ENCODE measurements at places on chromosomes 3 and 15.

DNA sequence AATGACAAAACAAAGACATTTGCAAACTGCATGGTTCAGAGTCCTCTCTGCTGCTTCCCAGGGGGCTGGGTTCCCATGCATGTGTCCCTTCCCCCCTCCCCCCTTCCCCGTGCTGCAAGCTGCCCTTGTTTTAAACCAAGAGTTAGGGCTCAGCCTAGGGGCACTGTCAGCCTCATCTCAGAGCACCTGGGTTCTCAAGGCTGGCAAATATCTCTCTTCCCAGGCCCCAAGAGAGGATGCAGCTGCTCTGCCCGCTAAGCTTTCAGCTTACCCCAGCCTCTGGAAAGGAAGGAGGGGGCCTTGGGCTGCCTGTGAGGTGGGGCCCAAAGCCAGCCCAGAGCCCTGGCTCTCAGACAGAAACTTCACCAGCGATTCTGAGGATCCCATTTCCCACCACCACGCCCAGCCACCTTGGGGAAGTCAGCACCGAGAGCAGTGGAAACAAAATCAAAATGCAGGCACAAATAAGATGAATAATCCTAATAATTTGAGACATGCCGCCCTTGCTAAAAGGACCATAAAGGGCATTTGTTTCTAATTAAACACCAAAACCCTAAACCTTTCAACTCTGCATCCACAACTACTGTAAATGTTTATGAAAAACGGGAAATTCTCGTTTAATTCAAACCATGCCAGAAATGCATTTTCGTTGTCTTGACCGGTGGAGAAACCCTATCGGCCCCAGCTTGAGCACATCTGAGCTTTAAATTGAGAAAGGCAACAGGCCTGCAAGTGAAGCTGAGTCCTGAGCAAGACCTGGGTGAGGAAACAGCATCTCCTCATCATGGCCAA lies 67.7 kb upstream of the WNT5A start:
- DNase-seq, result no peak

- no peak for DNase-seq
Measured at GRCh38 chr3:106397006-106397405, 528.2 kb upstream of the CBLB start.

GRCh38 chr15:74529921-74530320 lies 11.1 kb upstream of the ARID3B start:
- DNase-seq, result no peak

DNA sequence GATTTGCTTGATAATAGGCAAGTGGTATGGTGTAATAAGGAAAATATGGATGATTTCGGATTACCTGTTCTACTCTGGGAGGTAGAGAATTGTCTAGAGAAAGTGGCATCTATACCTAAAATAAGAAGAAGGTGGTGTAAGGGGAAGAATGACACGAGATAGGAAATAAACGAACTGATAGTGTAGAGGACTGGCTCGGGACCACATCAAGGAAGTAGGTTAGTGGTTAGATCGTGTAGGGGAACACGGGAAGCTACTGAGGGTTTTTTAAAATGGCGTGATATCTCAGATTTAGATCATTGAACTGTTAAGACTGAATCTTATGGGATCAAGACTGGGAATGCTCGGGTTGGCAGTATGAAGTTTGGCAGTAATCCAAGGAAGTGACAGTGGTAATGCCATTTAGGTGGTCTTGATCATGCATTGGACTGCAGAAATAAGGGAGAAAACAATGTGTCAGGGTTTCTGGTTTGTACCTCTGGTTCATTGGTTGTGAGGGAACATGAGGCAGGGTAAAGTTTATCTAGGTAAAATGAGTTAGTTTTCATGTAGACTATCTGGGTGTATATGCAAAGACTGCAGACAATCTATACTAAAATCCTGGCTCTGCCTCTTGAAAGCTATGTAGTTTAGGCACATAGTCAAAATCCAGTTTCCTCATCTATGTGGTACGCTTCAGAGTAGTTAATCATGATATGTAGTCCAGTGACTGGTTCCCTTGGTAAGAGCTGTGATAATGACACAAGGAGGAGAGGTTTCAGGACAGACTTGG lies 7.4 kb downstream of the RPL14 start:
- peak; percentile 58 for DNase-seq

DNA sequence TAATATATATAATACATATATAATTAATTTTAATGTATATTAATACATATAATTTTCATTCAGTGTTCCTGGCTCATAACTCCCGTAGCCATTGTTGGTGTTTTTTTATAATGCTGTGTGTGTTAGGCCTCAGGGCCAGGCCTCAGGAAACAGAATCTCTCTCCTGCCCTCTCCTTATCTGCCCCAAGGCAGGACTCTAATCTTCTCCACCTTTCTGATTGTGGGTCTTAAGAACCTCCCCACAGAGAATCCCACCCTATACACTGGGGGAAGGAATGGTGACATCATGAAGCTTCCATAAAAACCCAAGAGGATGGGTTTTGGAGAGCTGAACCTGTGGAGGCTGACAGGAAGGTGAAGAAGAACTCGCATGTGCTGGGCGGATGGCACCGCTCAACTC lies 4.0 kb upstream of the FMN1 start:
- no peak for DNase-seq

GRCh38 chr3:184688251-184688881 lies 23.5 kb downstream of the MAGEF1 start:
- DNase-seq, result no peak

DNA sequence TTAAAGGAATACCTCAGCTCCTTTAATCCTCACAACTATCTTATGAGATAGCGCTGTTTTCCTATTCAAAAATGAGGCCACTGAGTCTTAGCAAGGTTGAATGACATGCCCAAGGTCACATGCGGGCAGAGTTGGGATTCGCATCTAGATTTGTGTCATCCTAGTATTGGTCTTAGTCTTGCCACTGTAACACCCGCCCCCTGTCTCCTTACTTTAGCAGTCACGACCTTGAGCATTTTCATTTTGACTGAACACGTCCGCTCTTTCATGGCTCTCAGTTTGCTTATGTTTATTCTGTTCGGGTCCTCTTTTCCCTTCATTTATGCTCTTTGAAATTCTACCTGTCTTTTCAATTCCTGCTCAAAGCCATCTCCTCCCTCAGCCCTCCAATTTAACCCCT lies 112.5 kb upstream of the CADPS start:
- no peak for DNase-seq

GRCh38 chr3:39317571-39318169 lies 11.8 kb upstream of the CCR8 start:
- DNase-seq, result no peak

DNA sequence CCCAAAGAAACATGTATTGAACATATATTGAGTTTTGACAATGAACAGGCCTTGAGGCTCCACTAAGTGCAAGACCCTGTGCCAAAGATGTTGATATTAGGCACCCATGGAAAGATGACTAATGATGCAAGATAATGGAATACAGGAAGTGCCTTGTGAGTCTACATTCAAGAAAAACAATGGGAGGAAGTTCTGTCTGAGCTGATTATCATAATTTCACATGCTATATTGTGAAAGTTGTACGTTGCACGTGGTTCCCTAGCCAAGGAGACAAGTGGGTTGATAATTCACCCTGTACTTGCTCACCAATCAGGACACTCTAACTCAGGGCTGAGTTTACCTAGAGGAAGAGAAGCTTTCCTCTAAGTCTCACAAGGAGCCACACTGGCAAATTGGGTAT lies 186.9 kb upstream of the STAC start:
- DNase-seq, result no peak

DNA sequence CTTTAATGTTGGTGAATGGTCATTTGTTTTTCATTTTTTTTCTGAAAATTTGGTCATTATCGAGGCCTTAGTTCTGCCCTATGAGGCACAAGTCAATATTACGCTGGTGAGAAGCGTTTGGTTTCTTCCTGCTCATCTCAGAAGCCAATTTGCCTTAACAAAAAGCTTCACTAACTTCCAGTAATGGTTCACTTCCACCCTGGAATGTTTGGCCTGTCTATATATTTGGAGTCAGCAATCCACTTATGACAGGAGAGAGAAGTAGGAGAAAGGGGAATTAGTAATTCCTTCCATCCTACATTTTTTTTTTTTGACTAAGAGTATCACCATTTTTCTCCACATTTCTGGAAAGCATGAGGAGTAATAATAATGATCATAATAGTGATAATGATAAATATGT lies 124.4 kb downstream of the DIPK2A start:
- DNase-seq, result no peak

DNA sequence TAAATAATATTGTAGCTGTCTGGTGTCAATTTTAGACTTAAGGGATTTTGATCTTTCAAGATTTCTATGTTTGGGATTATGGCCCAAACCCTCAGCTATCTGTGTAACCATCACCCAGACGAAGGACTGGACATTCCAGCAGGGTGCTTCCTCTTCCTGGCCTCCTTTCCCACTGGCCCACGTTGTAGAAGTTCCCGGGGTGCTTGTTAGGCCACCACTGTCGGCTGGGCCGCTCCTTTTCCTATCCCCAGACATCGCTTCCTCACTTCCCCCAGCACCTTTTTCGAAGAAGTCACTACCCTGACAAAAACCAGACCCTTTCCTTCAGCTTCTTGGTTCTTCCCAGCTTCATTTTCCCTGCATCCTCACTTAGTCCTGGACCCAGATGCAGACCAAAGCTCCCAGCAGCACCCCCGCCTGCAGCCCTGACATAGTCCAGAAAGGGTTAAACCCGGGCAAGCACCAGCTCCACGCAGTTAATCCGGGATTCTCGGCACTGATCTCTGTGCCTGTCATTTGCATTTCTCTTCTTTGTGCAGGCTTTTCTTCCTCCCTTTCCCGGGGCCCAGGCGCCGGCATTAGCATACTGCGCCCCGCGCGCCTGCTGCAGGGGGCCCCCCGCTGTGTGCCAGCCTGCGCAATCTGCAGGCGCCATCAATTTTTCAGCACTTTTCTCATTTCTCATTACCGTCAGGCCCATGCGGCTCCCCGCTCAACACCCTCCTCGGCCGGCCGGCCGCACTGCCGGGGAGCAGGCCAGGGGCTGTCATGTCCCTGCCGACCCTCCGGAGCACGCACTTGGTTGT lies 90.6 kb downstream of the ZNF621 start:
- DNase-seq, result no peak

DNA sequence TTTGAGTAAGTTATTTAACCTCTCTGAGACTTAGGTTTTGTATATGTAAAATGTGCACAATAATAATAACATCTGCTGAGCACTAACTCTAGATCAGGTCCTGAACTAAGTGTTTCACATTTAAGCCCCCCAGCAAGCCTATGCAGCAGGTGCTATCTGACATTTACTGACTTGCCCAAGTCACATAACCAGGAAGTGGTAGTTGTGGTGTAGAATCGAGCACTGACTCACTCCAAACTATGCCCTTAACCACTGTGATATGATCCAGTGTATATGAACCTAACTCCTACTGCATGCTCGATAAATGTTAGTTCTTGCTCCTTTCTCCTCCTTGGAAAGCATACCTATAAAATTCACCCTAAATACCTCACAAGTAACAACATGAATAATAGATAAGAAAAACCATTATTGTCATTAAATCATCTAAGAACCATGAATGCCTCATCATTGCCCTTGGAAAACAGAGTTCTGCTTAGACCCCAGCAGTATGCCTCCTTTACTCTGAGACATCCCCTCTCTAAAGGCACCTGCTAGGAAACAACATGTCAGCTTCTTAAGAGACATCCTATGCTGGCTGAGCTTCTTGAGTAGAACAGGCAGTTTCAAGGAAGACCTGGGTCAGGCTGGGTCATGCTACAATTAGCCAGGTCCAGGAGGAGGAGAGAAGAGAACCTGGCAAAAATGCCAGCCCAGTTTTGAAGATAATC lies 3.0 kb upstream of the SHC4 start:
- DNase-seq, result peak; percentile 51

DNA sequence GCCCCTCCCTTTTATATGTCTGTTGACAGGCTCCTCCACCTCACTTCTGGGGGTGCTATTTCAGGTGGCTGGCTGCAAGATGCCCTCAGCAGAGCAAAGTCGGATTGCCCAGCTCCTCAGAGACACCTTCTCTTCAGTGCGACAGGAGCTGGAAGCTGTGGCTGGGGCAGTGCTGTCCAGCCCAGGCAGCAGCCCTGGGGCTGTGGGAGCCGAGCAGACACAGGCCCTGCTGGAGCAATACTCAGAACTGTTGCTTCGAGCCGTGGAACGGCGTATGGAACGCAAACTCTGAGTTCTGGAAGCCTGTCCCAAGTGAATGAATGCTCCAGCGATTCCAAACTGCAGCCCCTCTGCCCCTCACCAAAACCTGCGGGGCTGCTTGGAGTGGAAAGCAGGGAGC lies 2.7 kb upstream of the JMJD7 start:
- DNase-seq, result no peak

- DNase-seq, result no peak
Measured at GRCh38 chr3:57735405-57735804, 20.7 kb upstream of the SLMAP start.

- no peak for DNase-seq
Measured at GRCh38 chr15:62977952-62978811, 64.4 kb upstream of the TPM1 start.

GRCh38 chr3:169152319-169152718 lies 511.2 kb downstream of the MECOM start:
- DNase-seq, result no peak

DNA sequence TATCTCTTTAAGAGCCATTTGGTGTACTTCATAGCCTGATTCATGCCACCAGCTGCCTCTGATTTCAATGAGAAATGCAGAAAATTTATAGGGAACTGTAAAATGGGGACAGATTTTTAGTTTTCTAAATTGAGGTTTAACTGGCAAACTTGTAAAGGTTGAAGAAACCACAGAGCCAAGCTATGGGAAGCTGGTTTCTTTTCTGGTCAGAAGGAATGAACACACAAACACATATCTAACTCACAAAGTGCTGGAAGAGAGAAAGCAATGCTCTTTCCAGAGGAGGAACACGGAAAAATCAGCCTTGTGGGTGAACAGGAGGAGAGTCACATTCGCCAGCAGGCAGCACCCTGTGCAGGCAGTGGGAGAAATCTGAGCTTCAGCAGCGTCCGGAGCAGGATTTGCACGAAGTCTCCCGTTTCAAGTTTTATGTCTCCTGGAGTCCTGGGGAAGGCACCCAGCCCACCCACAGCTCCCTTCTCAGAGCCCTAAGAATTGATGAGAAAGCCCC lies 481 bp downstream of the MASP1 start:
- no peak for DNase-seq

GRCh38 chr3:46573701-46574100 lies 7.6 kb upstream of the LRRC2 start:
- no peak for DNase-seq

- DNase-seq, result no peak
Measured at GRCh38 chr3:177446165-177446601, 248.9 kb upstream of the TBL1XR1 start.

GRCh38 chr15:53133255-53133850 lies 343.2 kb upstream of the ONECUT1 start:
- no peak for DNase-seq

GRCh38 chr3:155317211-155317610 lies 23.7 kb upstream of the STRIT1 start:
- no peak for DNase-seq

DNA sequence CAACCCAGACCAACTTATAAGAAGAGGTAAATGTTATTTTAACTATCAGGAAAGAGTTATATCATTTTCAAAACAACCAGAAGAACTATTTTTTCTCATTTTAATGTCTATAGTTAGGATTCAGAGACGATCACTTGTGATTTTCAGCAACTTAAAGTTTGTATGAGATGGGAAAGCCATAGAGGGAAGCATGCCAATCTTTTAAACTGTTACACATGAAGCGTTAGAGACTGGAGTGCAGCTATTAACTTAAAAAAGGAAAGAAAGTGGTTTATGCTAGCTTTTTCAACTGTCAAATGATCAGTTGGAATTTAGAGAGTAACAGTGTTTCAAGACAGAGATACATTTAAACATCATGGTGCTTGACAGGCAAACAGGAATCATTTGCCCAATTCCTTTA lies 91.7 kb upstream of the LPP start:
- DNase-seq, result no peak

GRCh38 chr3:101124125-101124524 lies 130.9 kb upstream of the ABI3BP start:
- no peak for DNase-seq

- DNase-seq, result no peak
Measured at GRCh38 chr3:132987396-132987795, 50.8 kb upstream of the TMEM108 start.

Measured in activated naive CD4-positive, alpha-beta T cell treated with anti-CD3 and anti-CD28 coated beads, Interleukin-2, amount 10 ng/mL, durations not matched to agents 7 days and 5 days (primary cell).